IPS DF 6.9 (cell line): ENCODE measurements at places on chromosomes 7 and 10.

DNA sequence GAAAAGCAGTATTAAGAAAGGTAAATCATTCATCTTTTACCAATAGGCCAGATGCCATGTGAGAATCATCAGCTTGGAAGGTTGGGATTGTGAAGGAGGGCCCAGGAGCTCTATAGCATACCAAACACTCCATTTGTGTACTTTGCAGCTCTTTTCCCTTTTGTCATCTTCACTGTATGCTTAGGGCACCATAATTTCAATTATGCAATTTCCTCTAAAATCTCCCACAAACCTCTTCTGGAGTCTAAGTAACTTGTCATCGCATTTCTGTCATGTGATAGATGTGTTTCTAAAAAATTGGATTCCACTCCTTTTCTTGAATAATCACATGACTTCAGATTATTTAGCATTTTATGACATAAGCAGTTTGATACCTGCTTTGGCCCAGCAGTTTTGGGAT, 17.9 kb downstream of the RPP30 start:
- no peak for DNase-seq

GRCh38 chr7:1344421-1344820, 111.7 kb downstream of the UNCX start:
- no peak for DNase-seq

- no peak for DNase-seq
These were observed 445 bp downstream of the REEP3 start for GRCh38 chr10:63521416-63522276.

DNA sequence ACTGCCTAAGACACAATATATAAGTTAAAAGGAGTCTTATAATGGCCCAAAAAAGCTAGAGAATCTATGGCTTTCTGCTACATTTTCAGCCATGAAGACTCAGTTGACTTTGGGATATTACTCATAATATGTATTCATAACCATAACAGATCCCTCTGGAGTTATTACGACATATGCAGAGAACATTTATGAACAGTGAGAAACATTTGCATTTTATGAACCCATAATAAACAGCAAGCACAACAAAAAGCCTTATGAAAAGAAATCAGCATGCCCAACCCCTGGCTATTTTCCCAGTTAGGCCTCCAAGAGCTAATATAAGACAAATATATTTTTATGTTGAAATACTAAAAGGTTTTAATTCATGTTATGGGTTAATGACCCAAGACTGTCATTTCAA, 52.4 kb downstream of the ARMH3 start:
- DNase-seq: no peak

- DNase-seq: no peak
These were observed 36.5 kb downstream of the NPS start for GRCh38 chr10:127585519-127586023.

- DNase-seq: no peak
These were observed 54.2 kb downstream of the EMX2 start for GRCh38 chr10:117596706-117597105.

GRCh38 chr7:51290702-51291540, 25.7 kb downstream of the COBL start:
- DNase-seq: no peak

DNA sequence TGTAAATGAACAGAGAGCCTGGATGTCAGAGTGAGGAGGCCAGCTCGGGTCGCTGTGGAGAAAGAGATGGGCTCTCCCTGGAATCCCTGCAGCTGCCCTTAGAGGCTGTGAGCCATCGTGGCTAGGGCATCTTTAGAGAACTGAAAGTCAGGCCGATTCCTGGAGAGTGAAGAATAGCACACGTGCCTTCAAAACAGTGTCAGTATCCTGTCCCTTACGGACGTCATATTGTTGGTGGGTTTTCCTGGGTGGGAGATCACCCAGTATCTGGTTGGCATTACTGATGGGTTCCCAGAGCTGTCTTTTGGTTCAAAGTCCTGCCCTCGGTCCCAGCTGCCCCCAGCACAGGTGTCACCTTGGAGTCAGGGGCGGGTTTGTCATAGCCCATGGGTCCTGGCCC, 25.3 kb downstream of the IKZF1 start:
- DNase-seq: no peak

DNA sequence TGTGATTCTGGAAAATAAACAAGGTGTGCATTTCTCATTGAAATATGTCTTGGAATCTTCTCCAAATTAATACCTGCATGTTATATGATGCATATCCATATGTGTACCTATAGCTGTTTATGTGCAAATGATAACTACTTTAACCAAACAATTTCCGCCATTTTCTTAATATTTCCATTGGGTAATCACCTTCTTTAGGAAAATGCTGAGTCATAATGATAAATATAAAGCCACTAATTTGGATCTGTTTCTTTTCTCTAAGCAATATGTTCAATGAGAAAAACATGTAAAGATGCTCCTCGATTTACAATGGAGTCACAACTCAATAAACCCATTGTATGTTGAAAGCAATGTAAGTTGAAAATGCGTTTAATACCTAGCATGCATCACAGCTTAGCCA, 574.4 kb downstream of the CNTNAP2 start:
- DNase-seq: no peak

DNA sequence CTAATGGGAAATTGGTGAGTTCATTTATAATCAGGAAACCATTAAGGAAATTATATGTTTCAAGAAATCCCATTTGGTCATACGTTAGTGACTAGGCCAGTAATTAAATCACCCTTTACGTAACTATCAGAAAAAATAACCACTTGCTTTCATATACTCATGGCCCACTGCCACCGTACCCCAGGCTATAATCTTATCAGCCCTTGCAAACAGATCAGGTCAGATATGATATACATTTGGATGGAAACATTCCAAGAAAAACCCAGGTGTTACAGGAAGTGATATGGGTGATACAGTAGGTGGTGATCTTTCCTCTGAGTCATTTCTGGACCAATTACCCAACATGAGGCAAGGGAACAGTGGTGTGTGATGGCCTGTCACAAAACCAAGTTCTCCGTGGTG, 481.0 kb upstream of the SEMA3A start:
- DNase-seq: no peak

GRCh38 chr7:8282162-8282561, 20.2 kb upstream of the ICA1 start:
- DNase-seq: no peak

DNA sequence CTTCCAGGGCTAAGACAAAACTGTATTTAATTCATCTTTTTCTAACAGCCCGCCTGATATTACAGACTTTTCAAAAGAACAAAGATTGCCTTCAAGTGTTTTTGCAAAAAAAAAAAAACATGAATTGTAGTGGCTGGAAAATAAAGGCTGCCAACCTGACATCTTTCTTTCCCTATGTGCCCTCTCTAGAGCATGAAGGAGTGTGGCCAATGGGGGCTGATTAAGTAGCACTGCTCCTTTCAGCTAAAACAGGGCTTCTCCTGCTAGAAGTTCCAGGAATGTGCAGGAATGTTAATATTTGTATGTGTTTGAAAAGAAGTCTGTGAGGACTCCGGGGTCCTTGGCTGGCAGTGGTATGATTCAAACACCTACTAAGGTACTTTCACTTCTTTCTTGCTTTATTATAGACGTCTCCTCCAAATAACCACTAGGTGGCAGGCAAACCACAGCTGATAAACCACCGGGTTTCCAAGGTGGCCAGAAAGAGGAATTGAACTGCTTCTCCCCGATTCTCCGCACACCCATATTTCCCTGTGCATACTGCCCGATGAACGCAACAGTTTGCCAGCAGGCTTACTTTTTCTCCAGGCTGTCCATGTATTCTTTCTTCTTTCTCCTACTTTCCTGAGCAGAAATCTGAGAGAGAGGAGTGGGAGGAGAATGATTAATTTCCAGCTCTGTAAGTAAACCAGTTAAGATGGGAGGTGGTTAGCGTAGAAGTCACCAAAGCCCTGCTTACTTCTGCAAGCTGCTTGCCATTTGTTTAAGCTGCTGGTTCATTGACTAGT, 56.8 kb upstream of the DGKI start:
- DNase-seq: peak; percentile 72

DNA sequence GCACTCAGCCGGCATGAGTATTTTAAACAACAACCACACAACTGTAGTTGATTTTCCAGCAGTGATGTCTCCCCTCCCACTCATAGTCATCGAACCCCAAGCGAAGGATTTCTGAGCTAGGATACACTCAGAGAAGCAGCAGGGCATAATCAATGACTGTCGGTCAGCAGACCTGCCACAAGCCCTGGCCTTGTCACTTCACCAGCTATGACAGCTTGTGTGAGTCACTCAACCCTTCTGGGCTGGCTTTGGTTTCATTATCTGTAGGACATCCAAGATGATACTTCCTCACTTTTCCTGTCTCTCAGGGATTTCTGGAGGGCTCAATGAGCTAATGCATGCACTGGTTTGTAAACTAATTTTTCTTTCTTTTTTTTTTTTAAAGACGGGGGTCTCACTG, 22.0 kb upstream of the UBE3C start:
- no peak for DNase-seq

DNA sequence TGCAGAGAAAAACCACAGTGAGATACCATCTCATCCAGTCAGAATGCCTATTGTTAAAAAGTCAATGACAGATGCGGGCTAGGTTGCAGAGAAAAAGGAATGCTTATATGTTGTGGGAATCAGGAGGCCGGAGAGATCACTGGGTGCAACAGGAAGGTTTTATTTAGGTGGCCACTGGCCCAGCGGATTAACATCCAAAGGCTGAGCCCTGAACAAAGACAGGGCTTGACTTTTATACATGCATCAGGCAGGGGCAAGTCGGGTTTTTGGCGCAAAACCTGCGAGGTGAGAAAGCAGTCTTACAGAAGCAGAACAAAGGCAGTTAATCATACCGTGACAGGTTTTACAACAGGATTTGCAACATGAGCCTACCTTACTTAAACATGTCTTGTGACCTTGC, 620 bp downstream of the ZNF117 start:
- no peak for DNase-seq

- DNase-seq: no peak
These were observed 17.6 kb upstream of the SCIN start for GRCh38 chr7:12552876-12553275.

GRCh38 chr7:75962607-75963380, 31.6 kb downstream of the TMEM120A start:
- DNase-seq: no peak

DNA sequence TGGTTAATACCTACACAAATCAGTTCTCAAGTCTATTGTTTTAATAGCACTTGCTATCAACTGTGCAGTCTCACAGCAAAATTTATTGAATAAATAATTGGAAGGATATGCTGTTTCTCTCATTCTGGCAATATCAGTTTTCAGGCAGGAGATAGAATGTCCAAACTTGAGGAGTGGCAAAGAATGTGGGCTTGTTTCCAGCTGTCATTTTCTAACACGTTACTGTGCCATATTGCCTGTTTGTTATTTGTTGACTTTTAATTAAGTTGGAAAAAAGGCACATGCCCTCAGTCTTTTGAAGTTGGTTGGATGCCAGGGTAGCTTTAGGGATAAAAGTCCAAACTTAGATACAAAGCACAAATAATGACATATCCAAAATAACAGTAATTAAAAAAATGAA, 52.2 kb downstream of the MAGI2 start:
- no peak for DNase-seq

DNA sequence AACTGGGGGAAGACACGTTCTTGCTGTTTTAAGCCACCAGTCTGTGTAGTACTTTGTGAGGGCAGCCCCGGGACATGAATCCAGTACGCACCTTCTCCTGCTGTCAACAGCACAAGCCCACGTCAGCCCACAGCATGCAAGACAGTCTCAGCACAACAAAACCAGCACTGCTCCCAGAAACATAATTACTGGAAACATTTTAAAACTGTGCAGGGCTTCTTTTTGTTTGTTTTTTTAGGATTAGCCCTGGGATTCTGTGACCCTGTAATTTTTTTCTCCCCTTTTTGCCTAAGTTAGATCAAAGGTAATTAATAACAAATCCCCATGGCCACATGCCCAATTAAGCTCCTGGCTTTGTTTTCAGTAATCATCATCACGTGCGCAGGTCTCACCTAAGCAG, 87.5 kb downstream of the VOPP1 start:
- no peak for DNase-seq

DNA sequence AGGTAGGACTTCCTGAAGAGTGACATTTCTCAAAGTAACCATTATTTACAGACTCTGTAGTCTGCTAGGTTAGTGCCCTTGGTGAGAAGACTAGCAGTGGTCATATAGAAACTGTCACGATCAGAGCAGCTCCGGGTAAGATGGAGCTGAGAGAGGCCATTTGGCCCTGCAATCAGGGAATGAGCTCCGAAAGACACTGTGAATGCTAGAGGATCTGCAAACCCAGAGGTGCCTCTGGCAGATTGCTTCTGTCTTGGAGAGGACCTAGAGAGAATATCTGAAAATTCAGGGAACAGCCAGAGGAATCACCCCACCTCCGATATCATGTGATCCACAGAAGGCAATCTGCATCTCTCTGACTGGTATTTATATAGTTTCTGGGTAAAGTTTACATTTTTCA, 246.9 kb upstream of the KMT2E start:
- DNase-seq: no peak

DNA sequence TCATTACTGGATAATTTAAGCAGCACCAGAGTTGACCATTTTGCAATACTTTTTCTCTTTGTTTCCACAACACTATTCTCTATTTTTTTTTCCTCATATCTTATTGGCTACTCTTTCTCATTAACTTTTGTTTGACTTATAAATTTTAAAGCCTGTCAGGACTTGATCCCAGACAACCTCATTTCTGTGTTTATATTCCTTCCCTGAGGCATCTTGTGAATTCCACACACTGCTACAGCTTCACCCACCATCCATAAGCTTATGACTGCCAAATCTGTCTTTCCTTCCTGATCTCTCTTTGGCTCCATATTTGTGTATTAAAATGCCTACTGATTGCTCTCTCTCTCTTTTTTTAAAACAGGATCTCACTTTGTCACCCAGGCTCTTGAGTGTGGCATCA, 124.6 kb upstream of the MBL2 start:
- no peak for DNase-seq

- no peak for DNase-seq
These were observed 26.0 kb upstream of the PFKFB3 start for GRCh38 chr10:6176691-6177231.

- no peak for DNase-seq
These were observed 131.8 kb downstream of the RNF216 start for GRCh38 chr7:5649641-5650040.

- DNase-seq: no peak
These were observed 47.6 kb downstream of the PLXNA4 start for GRCh38 chr7:132528695-132529094.

GRCh38 chr10:12121673-12122072, 7.8 kb upstream of the SEC61A2 start:
- no peak for DNase-seq

GRCh38 chr10:122132331-122132755, 138.8 kb upstream of the BTBD16 start:
- DNase-seq: no peak
